ENCODE measurements at places on chromosomes 4 and X.

DNA sequence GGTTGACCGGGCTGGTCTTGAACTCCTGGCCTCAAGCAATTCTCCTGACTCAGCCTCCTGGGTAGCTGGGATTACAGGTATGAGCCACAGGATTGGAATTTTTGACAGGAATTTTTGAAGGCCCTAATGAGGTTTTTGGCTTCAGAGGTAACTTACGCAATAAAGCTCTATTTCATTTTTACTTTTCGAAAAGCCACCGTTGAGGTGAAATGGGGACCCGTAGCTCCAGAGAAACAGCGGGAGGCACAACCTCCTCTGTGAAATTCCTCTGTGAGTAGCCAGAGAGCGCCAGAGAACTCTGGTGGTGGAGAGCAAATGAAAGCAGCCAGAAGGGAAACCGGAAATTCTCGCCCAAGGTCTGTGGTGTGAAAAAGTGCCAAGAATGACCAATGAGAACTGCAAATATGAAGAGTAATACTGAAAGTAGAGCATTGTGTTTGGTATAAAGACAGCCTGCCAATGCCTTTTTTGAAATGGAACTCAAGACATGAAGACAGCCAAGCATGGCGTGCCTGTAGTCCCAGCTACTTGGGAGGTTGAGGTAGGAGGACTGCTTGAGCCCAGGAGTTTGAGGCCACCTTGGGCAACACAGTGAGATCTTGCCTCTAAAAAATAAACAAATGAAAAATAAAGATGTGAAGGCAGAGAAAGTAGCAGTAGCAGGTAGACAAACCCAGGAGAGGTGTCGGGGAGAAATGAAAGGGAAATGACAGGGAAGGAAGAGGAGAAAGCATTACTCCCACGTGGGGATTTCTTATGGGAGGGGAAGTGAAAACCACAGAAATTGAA is 33.0 kb upstream of the TMEM131L start:
- DNase-seq, result peak; percentile 24

DNA sequence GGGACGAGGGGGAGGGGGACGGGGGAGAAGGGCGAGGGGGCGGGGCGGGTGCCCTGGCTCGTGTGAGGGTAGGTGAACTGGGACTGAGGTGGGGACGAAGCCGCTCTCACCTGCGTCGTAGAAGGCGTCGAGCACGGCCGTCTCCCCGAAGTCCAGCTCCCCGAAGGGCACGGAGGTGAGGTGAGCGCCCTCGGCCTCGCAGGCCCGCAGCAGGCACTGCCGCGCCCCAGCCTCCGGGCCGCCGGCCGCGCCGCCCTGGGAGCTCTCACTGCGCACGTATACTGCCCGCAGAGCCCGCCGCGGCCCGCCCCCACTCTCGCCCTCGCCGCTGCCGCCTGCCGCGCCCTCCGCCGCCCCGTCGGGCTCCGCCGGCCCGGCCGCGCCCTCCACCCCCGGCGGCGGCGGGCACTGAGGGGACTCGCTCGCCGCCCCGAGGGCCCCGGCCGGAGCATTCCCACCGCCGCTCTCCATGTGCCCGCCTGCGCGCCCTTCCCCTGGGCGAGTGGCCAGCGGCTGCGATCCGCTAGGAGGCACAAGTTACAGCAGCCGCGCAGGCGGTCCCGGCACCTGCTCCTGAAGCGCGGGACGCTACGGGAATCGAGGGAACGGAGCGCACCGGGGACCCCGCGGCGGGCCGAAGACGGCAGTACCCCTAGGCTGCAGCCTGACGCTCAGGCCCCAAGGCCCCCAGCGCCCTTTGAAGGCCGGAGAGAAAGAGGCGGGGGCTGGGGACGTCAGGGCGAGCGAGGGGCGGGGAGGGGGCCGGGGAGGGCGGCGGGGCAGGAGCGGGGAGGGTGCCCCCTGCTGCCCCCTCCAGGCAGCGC is at the start of gene MAP3K15:
Gene MAP3K15, minus strand, starts transcription at position 718 of the 824 bp plus-strand sequence. Its CDS starts 247 bp downstream, at position 471.
- no peak for DNase-seq

GRCh38 chr4:152458801-152459302 is 77.0 kb downstream of the FBXW7 start:
- DNase-seq, result no peak

DNA sequence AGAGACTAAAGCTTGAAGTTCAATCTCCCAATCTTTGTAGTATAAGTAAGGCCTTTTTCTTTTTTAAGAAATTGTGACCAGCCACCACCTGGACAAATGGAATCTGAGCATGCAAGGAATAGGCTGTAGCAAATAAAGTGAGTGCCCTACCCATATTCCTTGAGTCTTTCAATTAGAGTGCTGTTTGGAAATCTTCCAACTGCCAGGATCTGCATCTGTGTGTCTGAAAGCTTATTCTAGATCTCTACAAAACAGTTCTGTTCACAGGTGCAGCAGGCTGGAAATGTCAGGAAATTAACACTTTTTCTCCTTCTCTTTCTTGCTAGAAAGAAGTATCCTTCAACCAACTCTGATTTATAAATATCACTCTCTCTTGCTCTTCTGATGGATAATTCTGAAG is 76.7 kb upstream of the NDST3 start:
- DNase-seq, result no peak

DNA sequence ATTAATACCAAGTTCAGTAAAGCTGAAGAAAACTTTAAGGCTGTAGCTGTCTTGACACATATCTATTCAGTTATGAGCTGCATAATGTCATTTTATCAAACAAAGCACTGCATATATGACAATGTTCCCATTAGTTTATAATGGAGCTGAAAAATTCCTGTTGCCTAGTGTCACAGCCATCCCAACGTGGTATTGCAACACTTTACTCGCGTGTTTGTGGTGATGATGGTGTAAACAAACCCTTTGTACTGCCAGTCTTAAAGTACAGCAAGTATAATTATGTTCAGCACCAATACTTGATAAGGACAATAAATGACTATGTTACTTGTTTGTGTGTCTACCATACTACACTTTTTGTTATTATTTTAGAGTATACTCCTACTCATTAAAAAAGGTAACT is 1415.6 kb upstream of the PCDH7 start:
- DNase-seq, result no peak

DNA sequence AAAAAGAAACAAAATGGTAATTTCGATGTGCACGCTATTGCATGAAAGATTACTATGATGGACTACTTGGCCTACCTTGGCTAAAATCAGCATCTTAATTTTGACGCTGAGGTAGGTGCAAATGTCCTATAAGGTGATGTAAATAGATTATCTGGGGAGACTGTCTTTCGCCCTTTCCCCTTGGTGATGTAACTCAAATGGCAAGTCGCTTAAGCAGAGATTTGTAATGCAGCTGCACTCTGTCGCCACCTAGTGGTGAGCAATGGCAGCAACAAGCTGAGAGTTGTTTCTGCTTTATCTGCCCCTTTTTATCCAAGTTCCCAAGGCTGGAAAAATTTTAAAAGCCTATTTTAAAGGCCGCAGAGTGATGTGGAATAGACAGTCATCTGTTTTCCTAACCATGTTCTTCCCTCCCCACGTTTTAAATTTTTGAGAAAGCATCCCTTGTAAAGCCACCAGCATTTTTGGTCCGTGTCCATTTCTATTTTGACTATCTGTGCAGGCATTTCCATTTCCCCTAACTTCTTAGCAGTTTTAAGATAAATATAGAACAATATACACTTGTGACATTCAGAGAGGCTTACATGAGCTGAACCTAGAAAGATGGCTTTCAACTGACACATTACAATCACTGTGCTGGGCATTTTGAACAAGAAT is 62.4 kb upstream of the PDLIM3 start:
- DNase-seq, result peak; percentile 34

DNA sequence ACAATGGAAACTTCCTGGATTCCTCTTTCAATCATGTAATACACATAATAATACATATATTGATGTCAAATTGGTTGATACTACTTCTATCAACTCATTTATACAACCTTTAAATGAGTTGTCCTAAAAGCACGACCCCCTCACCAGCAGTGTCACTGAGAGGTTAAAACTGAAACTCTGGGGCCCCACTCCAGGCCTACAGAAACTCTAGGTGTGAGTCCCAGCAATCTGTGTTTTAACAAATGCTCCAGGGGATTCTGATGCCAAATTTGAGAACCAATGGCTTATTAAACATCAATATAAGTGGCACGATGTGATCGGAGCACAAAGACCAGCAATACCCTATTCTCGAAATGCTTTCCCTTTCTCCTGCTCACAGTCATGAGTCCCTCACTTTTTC is 47.9 kb downstream of the ATP8A1 start:
- no peak for DNase-seq

DNA sequence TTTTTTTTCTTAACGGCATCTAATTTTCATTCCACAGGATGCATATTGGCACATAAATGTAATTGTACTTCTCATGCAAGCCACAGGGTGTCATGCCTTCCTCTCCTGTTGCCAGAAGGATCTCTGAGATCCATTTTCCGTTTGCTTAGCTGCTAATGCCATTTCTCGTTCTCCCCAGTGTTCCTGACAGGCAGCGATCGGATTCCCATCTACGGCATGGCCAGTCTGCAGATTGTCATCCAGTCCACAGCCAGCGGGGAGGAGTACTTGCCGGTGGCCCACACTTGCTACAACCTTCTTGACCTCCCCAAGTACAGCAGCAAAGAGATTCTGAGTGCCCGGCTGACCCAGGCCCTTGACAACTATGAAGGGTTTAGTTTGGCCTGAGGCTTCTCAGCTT is 8.9 kb upstream of the NAP1L5 start:
- no peak for DNase-seq

- no peak for DNase-seq
Observed at GRCh38 chrX:145654486-145654885, 163.1 kb upstream of the SLITRK2 start.

- no peak for DNase-seq
Observed at GRCh38 chr4:17258106-17258505, 253.8 kb downstream of the QDPR start.

DNA sequence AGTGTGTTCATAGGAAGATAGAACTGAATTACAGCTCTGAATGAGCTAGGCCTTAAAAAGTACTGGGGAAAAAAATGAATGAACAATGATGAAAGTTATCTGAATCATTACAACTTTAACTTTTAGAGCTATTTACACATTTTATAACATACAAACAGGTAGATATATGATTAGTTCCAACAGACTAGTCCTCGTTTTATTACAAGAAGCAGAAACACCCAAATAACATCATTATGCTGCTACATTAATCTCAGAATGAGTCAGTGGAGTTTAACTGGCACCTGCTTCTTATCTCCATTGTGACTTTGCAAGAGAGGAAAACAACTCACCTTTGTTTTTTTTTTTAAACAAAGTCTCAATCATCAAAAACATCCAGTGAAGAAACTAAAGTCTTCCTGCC is 15.2 kb downstream of the ATP8A1 start:
- DNase-seq, result no peak

DNA sequence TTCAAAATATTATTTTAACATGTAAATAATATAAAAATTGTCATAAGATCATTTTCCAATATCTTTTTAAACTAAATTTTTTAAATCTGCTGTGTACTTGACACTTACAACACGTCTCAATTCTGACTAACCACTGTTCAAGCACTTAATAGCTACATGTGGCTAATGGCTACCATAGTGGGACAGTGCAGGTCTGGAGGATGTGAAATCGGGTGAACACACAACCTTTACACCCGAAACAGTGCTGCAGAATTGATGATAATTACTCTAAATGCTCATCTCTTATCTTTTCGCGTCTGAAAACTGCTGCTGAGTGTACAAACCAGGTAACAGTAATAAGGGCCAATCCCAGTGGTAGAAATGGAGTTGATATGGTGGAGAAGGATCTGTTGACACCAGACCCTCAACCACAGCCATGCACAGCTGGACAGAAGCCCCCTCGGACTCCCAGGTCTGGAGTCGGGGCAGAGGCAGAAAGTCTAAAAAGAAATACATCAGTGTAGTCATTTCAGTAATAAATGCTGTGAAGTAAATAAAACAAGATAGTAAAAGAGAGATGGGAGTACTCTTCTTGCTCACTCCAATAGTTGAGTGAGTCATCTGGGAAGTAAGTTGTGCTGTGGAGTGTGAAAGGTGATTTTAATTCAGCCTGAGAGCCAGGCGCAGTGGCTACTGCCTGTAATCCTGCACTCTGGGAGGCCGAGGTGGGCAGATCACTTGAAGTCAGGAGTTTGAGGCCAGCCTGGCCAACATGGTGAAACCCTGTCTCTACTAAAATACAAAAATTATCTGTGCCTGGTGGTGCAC is 150.0 kb downstream of the CBR4 start:
- DNase-seq, result no peak

DNA sequence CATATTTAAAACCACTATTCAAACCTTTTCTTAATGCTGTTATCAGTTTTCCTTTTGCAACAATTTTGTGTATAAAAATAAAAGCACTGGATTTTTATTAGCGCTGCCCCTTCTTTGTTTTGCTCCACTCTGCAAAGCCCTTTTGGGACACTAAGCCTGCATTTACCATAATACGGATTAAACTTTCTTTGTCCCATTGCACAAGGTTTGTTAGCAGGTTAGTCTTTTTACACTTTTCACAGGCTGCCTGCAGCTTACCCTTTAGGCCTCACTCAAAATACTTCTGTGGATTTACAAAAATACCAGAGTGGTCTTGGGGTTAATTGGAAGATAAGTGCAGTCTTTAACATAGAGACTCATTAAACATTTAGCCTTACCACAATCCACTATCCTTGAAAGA is 35.7 kb upstream of the MAB21L2 start:
- no peak for DNase-seq

- no peak for DNase-seq
Observed at GRCh38 chr4:163440040-163440439, 33.5 kb downstream of the TKTL2 start.

DNA sequence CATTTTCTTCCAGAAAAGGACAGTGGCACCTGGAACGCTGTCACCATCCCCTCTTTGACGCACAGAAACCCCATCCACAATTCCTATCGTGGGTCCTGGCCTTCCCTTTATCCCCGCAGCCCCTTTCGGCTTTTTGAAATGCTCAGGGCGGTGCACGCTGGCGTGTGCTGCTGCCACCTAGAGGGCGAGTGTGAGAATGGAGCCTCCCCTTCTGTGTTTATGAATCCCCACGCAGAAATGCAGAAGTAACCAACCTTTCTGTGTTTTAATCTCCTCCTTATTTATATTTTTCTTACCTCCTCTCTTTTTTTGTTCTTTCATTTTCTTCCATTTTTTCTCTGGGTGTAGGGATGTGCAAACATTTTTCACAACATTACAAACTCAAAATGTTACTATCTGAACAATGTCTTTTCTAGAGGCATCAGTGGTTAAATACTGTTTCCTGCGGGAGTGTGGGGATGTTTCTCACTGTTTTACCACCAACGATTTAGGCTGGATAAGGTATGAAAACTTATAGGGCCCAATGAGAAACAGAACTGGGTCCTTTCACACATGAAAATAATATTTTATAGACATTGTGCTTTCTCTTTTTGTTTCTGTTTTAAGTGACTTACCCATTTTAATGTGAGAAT is 50.0 kb downstream of the TMA16 start:
- DNase-seq, result peak; percentile 38

GRCh38 chr4:5463936-5464650 is 244.3 kb downstream of the EVC2 start:
- no peak for DNase-seq

DNA sequence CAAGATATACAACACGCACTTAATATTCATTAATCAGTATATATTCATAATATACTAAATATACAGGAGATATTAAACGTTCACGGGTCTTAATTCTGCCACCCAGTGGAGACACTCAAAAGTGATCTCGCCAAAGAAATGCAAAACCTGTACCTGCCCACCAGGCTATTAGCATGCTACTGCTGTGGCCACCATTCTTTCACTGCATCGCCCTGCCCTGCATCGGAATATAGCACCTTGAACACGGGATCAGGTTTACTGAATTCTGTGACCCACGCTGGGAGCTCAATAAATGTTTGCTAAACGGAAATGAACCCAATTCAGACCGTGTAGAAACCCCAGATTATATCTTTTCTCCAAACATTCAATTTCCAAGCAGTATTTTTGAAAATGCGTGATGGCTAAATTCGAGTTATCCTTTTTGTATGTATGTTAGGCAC is 840 bp upstream of the CLCN3 start:
- peak; percentile 19 for DNase-seq

All from stimulated activated CD8-positive, alpha-beta memory T cell treated with anti-CD3 and anti-CD28 coated beads, Interleukin-15, amount 100 ng/mL, for 1 hour (primary cell).